ENCODE measurements at places on chromosomes 16 and 17.

DNA sequence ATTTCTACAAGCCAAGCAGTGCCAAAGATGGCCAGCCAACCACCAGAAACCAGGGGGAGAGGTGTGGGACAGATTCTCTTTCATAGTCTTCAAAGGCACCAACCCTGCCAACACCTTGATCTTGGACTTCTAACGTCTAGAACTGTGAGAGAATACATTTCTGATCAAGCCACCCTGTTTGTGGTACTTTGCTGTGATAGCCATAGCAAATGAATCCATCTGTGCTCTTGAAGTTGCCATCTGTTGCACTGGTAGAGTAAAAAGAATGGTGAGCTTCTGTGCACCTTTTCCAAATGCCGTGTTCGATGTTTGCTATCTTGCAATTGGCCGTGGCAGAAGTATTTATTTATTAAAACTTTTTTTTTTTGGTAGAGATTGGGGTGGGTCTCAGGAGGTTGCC lies 16.7 kb upstream of the ADGRG1 start:
- no peak for DNase-seq

DNA sequence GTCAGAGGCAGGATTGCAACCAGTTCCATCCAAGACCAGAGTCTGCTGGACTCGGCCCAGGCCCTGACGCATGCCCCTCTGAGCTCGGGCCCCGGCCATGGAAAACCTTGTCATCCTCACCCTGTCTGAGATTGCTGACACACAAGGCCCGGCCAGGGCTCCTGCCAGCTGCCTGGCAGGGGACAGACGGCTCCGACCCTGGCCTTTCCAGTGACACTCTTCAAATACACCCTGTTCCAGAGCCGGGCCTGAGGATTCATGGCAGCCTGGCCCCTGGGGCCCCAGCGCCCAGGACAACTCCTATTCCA lies 3.2 kb upstream of the PABPN1L start:
- DNase-seq: no peak

DNA sequence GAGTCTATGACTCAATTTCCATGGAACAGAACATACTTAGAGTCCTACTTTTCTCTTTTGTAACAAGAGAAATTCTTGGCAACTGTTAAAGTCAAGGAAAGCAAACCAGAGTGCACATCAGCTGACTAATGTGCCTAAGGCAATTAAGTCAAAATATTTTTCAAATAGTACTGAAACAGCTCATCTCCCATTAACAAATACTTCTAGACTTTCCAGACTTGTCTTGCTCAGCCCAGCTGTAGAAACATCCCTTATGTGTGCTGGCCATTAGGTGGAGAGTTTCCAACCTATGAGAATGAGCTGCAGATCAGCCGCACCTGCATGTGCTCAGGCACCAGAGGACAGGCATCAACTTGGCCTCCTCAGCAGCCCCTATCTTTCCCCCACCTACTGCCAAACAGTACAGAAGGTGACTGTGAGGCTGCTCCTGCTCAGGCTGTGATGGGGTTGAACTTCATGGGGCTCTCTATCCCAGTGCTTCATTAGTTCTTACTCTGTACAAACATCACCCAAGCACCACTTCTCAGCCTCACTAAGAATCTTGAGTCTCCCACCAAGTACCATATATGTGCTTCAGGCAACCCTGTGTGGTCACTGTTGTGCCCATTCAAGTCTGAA lies 32.2 kb downstream of the TEX2 start:
- no peak for DNase-seq

DNA sequence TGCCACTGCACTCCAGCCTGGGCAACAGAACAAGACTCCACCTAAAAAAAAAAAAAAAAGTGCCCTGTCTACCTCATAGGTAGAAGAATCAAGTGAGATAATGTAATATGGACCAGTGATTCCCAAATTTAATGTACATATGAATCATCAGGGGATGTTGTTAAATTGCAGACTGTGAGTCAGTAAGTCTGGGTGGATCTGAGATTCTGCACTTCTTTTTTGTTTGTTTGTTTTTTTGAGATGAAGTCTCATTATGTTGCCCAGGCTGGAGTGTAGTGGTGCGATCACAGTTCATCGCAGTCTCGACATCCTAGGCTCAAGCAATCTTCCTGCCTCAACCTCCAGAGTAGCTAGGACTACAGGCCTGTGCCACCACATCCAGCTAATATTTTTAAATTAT lies 31.6 kb downstream of the HOXB1 start:
- no peak for DNase-seq

DNA sequence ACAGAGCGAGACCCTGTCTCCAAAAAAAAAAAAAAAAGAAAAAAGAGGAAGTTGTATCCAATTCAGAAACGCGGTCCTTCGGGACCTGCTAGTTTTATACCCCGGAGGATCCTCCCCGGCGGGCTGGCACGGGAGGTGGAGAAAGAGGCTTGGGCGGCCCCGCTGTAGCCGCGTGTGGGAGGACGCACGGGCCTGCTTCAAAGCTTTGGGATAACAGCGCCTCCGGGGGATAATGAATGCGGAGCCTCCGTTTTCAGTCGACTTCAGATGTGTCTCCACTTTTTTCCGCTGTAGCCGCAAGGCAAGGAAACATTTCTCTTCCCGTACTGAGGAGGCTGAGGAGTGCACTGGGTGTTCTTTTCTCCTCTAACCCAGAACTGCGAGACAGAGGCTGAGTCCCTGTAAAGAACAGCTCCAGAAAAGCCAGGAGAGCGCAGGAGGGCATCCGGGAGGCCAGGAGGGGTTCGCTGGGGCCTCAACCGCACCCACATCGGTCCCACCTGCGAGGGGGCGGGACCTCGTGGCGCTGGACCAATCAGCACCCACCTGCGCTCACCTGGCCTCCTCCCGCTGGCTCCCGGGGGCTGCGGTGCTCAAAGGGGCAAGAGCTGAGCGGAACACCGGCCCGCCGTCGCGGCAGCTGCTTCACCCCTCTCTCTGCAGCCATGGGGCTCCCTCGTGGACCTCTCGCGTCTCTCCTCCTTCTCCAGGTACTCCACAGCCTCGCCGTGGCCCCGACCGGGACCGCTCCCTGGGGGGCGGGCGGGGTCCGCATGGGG lies at the start of gene CDH3:
Gene CDH3 (plus strand): TSS at position 596 of the 779 bp plus-strand sequence. CDS start 70 bp downstream, at position 666.
- DNase-seq: no peak

DNA sequence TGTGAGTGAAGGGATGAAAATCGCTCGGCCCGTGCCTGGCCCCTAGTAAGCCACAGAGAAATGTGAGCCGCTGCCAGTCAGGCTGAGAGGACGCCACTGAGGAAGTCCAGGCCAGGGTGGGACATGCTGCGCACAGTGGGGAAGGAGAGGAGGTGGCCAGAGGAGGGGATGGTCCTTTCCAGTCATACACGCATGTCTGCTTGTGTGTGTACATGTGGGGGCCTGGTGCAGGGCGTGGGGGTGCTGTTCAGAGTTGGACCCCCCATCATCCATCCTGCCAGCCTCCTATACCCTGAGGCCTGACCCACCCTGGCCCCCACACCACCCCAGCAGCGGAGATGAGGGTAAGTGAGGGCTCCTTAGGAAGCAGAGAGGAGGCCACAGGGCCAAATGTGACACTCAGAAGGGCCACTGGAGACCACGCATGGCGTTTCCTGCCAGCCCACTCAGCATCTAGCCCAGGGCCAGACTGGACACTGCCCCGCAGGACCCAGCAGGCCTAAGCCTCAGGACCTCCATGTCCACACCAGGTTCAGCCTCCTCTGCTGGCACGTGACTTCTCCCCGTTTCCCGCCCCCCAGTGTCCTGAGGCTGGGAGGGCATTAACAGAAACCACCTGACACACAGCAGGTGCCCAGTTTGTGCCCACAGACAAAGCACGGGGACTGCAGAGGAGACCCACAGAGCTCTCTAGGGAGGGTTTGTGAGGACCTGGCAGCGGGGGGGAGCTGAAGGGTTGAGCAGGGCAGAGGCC lies 7.0 kb downstream of the DOC2A start:
- DNase-seq: no peak

DNA sequence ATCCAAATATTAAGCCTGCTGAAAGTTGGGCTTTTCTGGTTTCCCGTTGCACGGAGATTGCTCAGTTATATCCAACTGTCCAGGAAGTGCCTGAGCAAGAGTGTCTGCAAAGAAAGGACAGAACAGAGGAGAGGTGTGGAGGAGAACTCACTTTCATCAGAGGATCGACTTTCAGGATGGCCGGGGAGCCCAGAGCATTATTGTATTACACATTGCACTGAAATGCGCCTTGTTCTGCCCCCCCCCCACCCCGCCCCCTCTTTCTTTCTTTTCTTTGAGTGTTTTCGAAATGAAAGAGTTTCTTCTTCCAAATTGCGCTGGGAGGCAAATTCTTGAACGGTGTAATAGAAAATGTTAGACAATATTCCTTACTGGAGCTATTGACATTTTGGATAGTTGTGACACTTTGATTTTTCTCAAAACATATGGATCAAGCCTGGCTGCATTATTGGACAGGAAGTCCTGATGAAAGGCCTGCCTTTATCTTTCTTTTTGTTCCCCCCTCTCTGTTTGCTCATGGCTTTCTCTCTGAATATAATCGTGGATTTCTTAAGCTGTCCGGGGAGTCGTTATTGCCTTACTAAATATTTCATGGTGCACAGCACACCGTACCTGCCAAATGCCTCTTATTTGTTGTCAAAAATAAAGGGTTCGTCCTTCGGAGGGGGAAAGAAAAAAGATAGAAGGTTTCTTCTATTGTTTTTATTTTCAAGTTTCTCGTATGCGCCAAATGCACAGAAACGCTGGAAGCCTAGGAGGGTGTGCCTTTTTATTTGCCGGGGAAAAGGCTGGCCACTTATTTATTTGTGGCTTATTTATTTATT lies 110.8 kb downstream of the IRX3 start:
- DNase-seq: no peak

- DNase-seq: no peak
Observed at GRCh38 chr17:70624211-70624610, 454.9 kb downstream of the KCNJ2 start.

DNA sequence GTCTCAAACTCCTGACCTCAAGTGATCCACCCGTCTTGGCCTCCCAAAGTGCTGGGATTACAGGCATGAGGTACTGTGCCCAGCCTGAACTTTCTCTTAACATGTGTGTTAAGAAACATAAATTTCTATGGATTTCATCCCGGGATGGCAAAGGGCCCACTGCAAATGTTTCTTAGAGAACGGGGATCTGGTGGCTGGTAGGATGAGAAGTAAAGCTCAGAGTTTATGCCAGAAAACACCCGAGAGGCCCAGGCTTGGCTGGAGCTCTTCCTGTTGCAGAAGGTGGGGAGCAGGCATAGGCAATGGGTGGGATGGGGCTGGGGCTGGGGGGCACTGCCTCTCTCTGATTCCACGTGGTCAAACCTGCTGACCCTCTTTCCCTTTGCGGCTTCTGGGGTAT lies 5.6 kb upstream of the CARHSP1 start:
- no peak for DNase-seq

- DNase-seq: no peak
Observed at GRCh38 chr16:87252269-87252970, 64.8 kb downstream of the C16orf95 start.

DNA sequence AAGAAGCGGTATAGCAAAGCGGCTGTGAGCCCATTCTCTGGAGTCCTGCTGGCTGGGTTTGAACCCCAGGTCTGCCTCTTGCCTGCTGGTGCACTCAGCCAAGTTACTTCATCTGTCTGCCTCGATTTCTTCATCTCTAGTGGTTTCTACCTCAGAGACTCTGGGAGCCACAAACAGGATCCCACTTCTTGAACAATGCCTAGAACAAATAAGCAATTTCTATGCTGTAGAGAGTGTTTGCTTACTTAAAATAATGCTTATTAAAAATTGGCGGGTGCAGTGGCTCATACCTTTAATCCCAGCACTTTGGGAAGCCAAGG lies 75.5 kb downstream of the CMIP start:
- no peak for DNase-seq

- DNase-seq: no peak
Observed at GRCh38 chr17:63819131-63819530, 8.1 kb upstream of the PSMC5 start.

DNA sequence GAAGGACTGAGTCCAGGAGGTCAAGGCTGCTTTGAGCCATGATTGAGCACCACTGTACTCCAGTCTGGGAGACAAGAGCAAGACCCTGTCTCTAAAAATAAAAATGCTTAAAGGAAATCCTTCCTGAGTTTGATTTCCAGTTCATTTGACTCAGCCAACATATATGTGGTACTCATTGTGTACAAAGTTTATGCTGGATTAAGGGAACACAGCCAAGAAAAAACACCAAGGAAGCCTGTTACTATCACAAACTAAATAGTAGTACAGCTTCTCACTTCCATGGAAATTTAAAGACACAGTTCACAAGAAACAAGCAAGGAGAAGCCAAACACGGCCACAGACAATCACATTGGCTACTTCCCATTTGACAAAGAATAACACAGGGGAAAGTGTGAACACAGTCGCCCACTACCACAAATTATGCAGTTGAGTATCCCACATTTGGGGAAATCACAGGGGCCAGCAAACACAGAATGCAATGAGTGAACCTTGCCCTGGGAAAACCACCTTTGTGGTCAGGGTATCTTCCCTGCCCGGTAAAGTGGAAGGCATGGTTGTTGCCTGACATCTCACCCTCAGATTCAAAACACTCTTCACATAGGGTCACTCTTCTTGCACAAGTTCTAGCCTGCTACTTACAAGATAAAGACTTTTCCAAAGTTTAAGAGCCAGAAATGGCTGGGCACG lies 14.5 kb downstream of the TEX14 start:
- DNase-seq: no peak
